ENCODE measurements at places on chromosomes 1 and 21.
A peak's percentile ranks its signal among the peaks of the same experiment; 100 is the strongest.

DNA sequence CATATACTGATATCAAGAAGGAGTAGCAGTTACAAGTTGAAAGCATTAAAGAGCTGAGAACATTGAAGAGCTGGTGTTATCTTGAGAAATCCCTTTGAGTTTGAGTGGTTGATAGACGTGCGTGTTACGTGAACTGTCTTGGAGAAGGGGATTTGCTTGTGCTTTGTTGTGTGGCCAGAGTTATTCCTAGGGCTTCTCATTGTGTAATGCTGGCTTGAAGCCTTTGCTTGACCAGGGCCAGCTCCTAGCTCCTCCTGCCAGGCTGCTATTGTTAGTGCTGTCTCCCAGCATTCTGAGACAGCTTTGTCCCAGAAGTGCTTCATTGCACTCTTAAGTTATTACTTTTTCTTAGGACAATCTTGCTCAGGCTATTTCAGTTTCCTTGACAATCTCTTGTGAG lies 116.2 kb upstream of the KCNK2 start:
- no peak for DNase-seq

DNA sequence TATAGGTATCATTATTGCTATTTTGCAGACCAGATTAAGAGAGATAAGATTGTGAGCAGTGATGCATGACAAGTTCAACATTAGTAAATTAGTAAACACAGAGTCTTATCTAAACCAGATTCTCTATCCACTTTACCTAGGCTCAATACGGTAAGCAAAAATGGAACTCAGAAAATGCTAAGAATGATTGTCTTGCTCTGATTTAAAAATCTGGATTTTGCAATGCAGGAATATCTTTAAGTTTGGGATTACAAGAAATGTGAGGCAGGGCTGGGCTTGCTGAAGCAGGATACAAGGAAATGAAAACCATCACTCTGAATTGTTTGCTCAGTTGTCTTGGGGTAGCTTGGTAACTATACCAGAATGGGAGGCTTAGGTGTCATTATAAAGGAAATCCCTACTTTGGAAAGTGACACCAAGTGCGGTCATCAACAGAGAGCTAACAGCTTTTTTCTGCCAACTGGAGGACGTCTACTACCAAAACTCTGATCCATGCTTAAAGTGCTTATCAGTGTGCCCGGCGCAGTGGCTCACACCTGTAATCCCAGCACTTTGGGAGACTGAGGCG lies 332.7 kb upstream of the RUNX1 start:
- DNase-seq, result no peak

GRCh38 chr1:14247666-14248065 lies 350.8 kb upstream of the KAZN start:
- DNase-seq, result no peak

DNA sequence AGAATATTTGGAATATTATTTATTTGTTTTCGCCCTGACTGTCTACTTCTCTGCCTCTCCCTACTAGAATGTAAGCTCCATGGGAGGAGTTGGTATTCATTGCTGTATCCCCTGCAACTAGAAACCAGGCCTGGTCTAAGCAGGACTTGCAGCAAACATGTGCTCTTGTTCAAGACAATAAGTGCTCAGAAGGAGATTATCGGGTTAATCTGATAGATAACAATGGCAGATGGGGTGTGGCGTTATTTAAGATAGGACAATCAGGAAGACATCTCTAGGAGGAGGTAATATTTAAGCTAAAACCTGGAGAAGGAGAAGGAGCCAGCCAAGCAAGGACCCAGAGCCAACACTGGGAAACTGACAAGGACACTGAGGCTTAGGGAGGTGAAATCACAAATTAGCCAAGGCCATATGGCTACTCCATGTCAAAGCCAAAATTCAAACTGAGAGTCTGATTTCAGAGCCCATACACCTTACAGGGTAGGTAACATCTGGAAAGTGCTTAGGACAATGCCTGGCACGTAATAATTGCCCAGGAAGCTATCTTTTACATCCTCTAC lies 41.5 kb downstream of the STYXL2 start:
- no peak for DNase-seq

GRCh38 chr1:110746644-110747259 lies 72.0 kb upstream of the KCNA3 start:
- DNase-seq, result peak; percentile 29

Data from HL-60 (cell line).